DMS 273 treated with DMSO at 0.1 percent for 48 hours (cell line): ENCODE measurements at places on chromosomes 4 and X.

- DNase-seq = no peak
Observed at GRCh38 chr4:184284336-184284690, 66.6 kb upstream of the ENPP6 start.

DNA sequence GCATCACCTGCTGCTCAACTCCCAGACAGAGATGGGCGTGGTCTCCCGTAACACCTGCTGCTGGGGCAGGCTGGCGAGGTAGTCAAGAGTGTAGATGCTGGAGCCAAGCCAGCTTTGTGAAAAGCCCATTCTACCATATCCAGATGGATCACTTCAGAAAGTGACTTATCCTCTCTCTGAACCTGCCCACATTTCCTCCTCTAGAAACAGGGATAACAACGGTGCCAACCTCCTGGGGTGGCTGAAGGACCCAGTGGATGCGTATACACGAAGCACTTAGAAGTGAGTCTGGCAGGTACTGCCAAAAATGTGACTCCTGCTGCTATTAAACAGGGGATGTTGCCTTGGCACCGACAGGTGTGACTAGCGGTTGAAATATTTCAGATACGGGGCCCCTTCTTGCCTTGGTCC is 95.8 kb downstream of the SORBS2 start:
- no peak for DNase-seq

GRCh38 chr4:5423670-5424069 is 284.7 kb downstream of the EVC2 start:
- no peak for DNase-seq

GRCh38 chr4:24195991-24196736 is 306.3 kb upstream of the PPARGC1A start:
- no peak for DNase-seq

- no peak for DNase-seq
Observed at GRCh38 chrX:37746218-37746941, 33.5 kb upstream of the CYBB start.

DNA sequence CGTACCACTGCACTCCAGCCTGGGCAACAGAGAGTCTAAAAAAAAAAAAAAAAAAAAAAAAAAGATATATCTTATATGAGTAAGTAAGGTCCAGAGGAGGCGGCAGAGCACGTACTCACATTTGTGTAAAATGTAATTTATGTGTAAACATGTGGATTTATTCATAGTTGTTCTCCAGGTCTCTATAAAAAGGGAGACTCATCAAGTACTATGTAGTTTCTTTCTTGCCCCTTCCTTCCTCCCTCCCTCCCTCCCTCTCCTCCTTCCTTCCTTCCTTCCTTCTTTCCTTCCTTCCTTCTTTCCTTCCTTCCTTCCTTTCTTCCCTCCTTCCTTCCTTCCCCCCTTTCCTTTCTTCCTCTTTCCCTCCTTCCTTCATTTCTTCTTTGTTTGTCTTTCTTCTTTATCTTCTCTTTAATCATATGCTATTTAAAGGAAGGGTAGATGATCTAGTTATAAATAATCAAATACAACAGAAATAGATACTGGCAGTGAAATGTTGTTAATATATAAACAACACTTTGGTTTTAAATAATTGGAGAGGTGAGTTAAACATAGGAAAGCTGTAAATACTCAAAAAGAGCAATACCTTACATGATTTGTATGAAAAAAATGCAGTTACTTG is 344.8 kb downstream of the ANK2 start:
- DNase-seq = no peak

DNA sequence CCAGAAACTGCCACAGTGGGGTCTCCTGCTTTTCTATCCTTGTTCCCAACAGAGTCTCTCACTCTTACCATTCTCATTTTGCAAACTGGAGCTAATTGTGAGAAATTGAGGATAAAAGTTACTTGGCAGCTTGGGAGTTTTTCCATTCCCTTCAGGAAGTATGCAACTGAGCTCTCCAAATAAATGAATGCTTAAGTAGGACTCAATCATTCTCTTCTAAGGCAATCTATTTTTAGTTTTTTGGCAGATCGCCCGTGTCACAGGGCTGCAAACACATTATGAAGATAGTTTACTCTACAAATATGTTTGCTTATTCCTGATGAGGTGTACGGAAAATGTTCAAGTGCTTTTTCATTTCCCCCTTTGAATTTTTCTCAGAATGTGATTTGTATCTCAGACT is 5.3 kb downstream of the ASB11 start:
- DNase-seq = no peak

DNA sequence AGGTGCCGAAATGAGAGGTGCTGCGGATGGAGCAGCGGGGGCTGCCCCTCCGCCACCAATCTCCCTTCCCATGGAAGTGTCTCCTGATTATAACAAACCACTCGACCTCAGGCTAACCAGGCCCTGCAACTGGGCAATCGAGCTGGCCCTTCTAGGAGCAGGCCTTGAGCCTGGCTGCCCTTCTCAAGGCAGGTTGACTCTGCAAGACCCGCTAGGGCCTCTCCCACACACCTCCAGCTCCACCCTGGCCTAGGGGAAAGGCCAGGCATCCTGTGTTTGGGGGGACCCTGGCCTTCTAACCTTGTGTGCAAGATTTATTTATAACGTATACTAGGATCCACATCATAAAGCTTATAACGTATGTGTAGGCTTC is 3.7 kb upstream of the BCOR start:
- DNase-seq = no peak

DNA sequence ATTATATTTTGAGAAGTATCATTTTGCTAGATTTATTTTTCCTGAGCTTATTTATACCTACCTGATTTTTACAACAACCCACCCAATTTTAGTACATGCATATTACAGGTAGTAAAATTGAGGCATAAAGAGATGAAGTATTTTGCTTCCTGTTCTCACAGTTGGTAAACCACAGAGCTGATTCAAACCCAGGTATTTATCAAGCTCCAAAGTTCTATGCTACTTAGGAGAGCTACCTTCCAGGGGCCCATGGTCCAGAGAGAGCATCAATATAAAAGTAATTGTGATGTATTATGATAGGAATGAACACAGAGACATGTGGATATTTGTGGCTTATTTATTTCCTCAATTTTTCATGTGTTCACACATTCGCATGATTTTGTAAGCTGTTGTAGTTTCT is 20.2 kb upstream of the GBA3 start:
- no peak for DNase-seq

- DNase-seq = no peak
Observed at GRCh38 chr4:14868426-14869395, 133.6 kb upstream of the CPEB2 start.

DNA sequence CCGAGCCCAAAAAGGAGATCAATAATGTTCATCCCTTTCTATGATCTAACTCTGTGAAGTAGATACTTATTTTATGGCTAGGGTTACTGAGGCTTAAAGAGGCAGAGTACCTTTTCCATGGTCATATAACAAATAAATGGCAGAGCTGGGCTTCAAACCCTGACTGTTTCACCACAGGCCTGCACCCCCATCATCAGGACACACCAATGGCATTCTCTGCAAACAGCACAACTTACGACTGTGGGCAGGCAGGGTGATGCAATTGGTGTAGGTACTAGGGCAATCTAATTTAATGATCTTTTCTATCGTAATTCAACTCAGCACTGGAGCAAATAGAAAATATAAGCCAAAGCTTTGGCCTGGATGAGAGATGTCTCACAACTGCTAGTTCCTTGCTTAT is 118.8 kb upstream of the CBR4 start:
- DNase-seq = no peak

- DNase-seq = no peak
Observed at GRCh38 chr4:119135721-119136121, at the start of gene MYOZ2. MYOZ2 (plus strand) TSS chr4:119135832; CDS start chr4:119136526, 694 bp downstream.

DNA sequence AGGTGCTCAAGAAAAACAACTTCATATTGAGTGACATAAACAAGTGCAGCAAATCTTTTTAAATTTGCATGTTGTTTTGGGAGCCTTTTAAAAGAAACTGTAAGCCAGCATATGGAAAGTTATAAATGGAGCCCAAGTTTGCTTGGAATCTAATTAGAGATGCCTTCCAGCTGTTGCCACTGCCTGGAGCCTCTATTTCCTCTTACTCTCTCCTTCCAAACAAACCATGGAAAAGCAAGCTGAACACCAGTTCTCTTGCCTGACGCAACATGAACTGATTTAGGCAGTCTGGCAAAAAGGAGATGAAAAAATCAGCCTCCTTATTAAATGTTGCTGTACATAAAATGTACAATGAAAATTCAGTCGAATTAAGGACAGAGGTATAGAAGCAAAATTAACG is 21.5 kb downstream of the ARSJ start:
- peak; percentile 67 for DNase-seq

DNA sequence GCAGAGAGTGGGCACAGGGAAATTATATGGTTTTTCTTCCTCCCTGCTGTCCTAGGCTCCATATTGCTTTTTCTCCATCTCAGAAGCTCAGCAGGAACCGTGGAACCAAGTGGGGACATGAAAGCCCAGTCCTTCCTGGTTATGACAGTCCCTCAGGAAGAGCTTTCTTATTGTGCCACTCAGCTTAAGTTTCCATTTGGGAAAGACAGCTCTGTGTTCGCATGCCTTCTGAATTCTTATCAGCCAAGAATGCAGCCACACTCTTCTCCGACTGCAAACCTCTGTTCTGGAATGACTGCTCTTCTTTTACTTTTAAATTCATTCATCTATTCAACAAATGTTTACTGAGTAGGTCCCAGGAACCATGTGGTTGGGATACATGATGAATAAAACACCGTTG is 58.0 kb upstream of the PPARGC1A start:
- no peak for DNase-seq

GRCh38 chrX:130497531-130497930 is 95.7 kb downstream of the RBMX2 start:
- DNase-seq = no peak

- DNase-seq = no peak
Observed at GRCh38 chr4:149841686-149842085, 26.0 kb upstream of the IQCM start.

DNA sequence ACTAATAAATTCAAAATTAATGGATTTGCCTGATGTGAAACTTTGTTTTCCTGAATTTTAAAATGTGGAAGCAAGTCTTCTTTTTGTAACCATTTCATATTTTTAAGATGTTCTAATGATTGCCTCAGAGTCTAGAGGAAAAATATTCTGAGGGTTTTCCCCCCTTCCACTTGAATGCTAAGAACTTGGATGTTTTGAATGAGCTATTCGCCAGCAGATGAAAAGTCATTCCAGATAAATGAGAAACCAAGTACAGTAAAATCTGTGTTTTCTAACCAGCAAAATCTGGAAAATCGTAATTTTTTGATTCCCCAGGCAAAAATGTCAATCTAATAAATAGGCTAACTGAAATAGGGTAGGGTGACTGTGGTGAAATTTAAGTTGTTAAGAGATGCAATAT is 45.6 kb downstream of the SLIT2 start:
- no peak for DNase-seq

DNA sequence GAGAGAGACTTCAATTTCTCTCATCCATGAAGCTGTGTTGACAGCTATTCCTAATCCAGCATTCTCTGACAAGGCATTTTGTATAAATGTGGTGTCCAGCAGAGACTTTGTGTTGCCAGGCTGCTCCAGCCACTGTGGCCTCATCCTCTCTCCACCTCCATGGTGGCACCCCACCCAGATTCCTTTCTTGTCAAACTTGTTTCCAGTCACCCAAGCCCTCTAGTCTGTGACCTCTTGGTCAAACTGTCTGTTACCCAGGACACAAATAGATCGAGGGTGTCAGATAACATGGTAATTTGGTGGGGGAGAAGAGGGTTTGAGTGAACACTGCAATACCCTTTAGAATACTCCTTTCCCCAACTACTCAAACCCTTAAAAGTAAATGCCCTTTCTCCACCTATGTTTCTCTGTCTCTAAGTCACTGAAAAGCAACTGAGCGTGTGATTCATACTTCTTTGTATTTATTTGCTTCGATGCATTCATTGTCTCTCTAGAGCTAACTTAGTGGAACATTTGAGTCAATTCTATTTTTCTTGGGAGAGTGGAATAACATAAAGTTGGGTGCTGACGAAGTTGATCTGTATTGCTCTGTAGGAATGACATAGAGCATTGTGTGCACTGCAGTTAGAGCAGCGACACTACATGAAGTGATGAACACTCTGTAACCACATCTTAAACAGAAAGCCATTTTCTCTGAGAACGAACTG is 13.7 kb downstream of the PITX2 start:
- no peak for DNase-seq

DNA sequence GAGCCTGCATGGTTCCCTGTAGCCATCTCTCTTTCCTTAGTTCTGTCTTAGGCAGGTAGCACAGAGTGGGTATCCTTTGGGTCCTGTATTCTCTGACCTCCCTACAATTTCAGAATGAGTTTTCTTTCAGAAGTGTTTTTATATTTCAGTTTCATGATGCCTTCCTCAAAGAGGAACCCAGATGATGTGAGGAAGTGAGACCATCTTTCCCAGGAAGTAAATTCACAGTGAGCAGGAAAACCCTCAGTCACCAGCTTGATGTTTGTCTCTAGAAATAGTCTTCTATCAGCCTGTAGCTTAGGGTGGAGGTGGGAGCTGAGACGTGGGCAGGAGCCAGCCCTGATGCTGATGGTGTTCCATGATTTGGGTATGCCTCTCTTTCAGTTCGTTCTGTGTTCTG is 16.9 kb downstream of the PLAC1 start:
- no peak for DNase-seq

DNA sequence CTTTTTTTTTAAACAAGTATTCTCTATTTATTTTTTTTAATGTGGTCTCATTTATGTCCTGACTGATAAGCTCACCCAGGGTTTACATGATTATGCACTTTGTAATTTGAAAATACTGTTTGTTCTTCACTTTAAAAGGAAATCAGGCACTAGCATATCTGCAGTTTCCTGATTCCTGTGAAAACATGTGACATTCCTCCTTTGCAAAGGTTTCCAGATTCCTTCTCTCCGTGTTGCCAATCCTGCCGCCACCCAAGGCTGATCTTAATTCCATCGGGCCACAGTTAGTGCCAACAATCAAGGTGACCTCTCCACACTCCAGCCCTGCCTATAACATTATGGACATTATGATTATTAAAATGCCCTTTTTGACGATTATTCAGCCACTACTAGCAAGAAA is 225.4 kb downstream of the PCDH7 start:
- DNase-seq = no peak

DNA sequence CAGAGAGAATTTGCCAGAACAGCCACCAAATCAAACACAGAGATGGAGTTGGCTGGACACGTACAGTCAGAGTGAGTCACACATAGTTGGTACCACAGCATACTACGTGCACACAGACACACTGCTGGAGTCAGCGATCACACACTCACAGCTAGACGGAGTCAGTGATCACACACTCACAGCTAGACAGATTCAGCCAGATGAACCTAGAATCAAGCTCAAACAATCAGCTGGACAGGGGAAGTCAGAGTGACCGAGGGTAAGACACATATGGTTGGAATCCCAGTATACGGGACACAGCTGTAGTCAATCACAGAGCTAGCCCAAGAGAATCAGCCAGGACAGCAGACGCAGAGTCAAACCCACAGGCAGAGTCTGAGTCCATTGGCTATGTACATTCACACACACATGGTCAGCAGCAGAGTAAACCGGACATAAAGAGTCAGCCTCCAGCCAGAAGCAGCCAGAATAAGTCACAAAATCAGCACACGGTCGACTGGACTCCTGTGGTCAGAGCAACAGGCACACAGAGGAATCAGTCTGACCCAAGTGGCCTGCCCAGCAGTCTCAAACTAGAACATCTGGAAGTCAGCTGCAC is 4.6 kb downstream of the SLC38A5 start:
- no peak for DNase-seq
